Activated T-helper 2 cell treated with anti-CD3 and anti-CD28 coated beads, Interferon-gamma antibody, Interleukin-2, Interleukin-4, amounts not matched to agents 10 μg/mL and 5 μg/mL and 100 μg/mL, durations not matched to agents 14 hours and 24 hours and 36 hours (primary cell): ENCODE measurements at places on chromosomes 11 and 22.

- DNase-seq, result no peak
Measured at GRCh38 chr11:16956538-16957153, 57.6 kb downstream of the PLEKHA7 start.

DNA sequence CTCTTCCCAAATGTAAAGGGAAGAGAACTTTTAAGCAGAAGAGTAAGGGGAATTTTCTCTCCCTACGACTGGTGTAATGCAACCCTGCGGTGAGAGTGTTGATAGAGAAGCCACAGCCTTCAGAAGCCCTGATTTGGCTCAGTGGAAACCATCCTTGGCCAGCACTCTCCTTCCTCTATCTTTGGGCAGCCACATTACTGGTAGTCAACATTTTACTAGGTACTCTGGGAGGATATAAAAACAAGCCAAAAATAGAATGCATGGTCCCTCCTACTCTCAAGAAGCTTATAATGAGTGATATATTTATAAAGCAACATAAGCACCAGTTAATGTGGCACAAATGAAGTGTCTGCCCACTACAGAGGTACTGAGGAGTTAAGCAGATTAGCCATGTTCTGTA, 201.8 kb upstream of the NCAM1 start:
- no peak for DNase-seq

DNA sequence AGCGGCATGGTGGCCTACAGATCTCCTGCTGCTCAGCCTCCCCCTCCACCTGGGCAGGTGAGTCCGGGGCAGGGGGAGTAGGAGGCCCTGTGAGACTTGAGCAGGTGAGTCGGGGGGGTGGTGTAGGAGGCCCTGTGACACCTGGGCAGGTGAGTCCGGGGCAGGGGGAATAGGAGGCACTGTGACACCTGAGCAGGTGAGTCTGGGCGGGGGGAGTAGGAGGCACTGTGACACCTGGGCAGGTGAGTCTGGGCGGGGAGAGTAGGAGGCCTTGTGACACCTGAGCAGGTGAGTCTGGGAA, 299.3 kb downstream of the BRD1 start:
- DNase-seq, result no peak

GRCh38 chr11:126926376-126926791, 74.2 kb downstream of the KIRREL3 start:
- no peak for DNase-seq

DNA sequence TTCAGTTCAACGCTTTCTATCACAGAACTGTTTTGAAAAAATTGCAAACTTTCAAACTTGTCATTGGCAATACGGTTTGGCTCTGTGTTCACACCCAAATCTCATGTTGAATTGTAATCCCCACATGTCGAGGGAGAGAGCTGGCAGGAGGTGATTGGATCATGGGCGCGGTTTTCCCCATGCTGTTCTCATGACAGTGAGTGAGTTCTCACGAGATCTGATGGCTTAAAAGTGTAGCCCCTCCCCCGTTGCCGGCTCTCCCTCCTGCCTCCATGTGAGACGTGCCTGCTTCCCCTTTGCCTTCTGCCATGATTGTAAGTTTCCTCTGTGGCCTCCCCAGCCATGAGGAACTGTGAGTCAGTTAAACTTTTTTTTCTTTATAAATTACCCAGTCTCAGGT, 1144.0 kb downstream of the BRD1 start:
- DNase-seq, result no peak

- no peak for DNase-seq
Measured at GRCh38 chr11:72241291-72241781, 2.6 kb downstream of the PHOX2A start.

- DNase-seq, result peak; percentile 51
Measured at GRCh38 chr11:726278-727220, 20.5 kb downstream of the EPS8L2 start.

DNA sequence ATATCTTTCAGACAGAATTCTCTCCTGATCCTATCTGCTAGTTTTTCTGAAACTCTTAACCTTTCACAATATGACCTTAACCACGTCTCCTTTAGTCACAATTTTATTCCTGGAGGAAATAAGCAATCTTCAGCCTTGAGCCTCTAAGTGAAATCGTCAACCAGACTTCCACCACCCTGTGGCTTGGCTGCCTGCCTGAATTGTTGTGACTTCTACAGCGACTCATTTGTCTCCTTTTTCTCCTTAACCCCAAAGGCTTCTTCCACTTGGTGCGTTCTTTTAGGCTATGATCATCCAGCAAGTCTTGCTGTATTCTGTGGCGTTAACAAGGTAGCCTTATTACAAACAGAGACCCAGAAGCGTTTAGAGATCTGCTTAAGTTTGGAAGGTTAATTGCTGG, 535.1 kb upstream of the ARHGAP42 start:
- DNase-seq, result no peak

GRCh38 chr11:14111496-14111895, 149.0 kb downstream of the SPON1 start:
- no peak for DNase-seq

- DNase-seq, result no peak
Measured at GRCh38 chr11:76453248-76453647, 8.4 kb downstream of the EMSY start.

- no peak for DNase-seq
Measured at GRCh38 chr11:17280494-17281127, 4.1 kb downstream of the NUCB2 start.

DNA sequence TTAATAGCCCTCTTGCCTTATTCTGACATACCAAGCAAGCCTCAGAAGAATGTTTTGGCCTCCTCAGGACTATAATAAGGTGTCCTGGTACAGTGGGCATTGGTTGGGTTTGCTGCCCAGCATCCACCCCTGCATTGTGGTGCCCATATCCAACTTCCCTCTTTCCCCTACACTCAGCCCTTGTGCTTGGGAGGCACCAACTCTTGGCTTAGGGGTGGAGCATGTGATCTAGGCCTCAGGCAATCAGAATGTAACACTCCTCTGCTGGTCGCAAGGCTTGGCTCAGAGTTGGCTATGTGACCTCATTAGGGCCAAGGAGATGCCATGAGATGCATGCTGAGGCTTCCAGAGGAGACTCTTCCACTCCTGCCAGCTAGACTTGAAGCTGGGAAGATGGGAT, 123.0 kb downstream of the CSNK2A3 start:
- DNase-seq, result no peak

DNA sequence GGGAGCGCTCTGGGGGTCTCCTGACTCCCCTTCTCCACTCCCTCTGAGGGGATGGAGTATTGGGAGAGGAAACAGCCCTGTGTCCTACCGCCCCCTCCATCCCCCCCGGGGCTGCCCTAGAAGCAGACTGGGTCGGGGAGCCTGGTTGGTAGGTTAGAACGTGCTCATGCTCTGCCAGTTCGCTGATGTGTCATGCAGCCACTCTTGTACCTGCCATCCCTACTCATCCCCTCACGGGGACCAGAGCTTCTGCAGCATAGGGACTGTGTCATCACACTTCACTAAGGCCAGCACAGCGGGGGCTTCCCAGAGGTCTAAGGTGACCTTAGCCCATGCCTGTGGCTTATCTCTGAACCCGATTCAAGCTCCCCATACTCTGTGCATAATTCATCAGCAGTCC, 4.7 kb downstream of the KCNJ1 start:
- no peak for DNase-seq

GRCh38 chr22:23373601-23374000, 193.3 kb downstream of the BCR start:
- DNase-seq, result no peak

- peak; percentile 38 for DNase-seq
Measured at GRCh38 chr22:30425616-30426387, at the start of gene MTFP1. TSS of gene MTFP1 (plus strand) at chr22:30425768. CDS start at chr22:30425880, 112 bp downstream.

- no peak for DNase-seq
Measured at GRCh38 chr11:103811870-103812455, 224.5 kb upstream of the DDI1 start.

GRCh38 chr11:29119707-29120618, 896.9 kb downstream of the KCNA4 start:
- DNase-seq, result no peak

DNA sequence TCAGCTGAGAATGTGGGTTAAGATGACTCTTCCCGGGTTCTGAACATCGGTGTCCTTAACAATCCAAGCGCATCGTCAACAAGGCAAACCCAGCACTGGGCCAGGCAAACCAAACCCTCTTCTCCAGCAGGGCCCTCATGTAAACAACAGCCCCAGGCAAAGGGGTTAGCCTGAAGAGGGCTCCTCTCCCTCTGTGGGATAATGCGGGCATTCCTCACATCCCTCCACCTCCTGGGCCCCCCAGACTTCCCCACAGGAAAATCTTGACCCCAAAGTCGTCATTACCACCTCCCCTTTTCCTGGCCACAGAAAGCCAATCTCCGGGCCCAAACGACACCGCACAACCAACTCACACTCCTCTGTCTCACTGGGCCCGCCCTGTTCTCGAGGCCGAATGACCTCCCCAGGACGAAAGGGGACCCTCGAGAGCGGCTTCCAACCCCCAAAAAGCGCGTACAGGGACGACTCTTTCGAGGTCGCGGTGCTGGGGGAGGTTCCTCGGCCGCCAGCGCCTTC, 566 bp downstream of the DDB1 start:
- DNase-seq, result no peak

DNA sequence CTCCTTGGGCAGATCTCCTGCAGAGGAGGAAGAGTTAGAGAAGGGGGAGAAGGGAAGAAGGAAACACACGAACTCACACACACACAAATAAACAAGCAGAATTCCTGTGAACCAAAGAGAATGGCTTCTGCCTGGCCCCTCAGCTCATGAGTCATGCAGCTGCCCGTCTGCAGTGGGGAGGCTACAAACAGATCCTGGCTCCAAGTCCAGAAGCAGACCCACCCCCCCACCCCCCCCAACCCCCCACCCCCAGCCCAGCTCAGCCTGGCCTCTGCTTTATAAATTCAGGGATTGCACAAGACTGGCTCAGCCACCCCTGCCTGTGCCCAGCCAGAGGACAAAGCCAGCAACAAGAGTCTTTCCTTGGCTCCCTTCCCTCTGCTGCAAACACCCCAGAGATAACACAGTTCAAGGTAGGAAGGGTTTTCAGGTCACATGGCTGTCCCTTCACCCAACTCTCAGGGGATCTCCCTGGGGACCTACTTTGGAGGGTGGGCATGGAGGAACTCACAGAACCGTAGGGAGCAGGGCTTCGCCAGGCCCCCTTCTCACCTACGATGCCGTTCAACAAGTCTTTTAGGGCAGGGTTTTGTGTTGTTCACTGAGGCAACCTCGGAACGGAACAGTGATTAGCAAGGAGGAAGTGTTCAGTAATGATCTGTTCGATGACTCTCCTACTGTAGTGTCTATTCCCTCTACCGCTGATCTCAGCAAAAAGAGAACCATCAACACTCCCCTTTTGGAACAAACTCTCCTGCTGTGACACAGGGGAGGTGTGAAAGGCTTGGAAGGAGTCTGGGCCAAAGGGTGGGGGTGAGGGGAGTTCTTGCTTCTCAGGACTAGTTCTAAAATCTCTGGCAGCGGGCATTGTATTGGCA, 35.5 kb downstream of the RPL27A start:
- DNase-seq, result no peak

- DNase-seq, result no peak
Measured at GRCh38 chr22:35752006-35752862, 34.6 kb downstream of the APOL5 start.

GRCh38 chr11:134545521-134545920, 133.5 kb upstream of the B3GAT1 start:
- DNase-seq, result no peak

GRCh38 chr11:111342329-111342728, 36.7 kb downstream of the POU2AF1 start:
- no peak for DNase-seq

DNA sequence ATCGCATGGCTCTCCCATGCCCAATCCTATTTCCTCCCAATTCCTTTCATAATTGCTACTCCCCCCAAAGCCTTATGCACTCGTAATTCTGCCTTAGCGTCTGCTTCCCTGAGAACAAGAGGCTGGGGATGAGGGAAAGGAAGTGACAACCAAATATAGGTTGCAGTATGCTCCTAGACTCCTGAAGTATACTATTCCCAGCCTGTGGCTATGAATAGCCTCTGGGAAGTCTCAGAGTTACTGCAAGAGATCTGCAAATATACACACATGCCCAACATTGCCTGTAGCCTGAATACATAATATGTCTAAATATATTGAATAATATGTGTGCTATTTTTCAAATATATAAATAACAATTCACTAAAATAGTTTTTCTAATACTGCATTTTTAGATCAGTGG, 96.1 kb upstream of the CD44 start:
- no peak for DNase-seq

- DNase-seq, result no peak
Measured at GRCh38 chr11:57175478-57175877, 6.3 kb upstream of the LRRC55 start.

- no peak for DNase-seq
Measured at GRCh38 chr11:93529707-93530467, 13.3 kb downstream of the SMCO4 start.

- DNase-seq, result no peak
Measured at GRCh38 chr11:130043575-130043974, 26.1 kb upstream of the APLP2 start.

DNA sequence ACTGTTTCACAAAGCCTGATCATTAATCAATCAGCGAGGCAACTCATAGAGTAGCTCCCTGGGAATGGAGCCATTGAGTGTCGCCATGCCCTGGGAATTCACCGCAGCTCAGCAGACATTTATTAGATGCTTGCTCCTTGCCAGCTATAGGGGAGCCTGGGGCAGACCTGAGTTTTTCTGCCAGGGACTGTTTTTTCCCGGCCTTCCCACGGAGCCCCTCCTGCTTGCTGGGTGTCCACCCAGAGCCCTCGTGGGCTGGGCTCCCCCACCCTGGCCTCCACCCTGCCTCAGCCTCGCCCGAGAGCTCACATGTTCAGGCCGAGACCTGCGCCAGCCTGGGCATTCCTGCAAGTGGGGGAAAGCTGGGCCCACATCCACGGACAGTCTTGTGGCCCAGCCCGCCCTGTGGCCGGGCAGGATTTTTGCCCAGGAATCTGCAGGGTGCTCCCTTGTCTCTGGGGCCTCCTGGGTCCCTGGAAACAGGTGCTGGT, 64.9 kb downstream of the SMIM38 start:
- DNase-seq, result no peak

GRCh38 chr11:125621995-125622394, 3.0 kb upstream of the CHEK1 start:
- no peak for DNase-seq

DNA sequence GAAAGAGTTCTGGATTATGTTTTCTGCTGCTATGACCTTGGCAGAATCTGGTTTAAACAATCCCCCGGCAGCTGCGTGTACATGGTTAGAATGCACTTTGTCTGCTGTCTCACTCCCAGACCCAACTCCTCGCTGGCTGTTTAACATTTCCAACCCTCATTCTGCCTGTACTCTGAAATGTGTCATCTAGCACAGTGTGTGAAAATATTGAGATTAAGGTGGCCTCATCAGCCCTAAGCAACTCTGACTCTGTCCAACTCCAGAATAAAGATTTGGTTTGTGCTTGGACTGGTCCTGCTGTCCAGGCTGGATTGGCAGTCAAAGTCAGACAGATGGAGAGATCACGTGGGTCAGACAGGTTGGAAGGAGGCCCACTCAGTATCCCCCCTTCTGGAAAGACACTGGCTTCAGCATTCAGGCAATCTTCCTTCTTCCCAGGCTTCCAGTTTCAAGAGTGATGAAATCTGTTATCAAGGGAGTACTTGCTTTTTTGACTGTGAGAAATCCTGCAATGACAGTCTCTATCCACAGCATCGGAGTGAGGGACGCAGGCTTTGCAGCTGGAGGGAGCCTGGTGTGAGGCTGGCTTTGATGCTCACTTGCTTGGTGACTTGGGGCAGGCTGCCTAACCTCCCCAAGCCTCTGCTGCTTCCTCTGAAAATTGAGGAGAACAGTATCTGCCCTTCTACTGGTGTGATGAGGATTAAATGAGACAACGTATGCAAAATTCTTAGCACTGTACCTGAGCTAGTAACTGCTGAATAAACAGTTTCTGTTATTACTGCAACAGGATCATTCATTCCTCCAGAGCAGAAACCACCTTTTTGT, 29.8 kb downstream of the ABTB2 start:
- no peak for DNase-seq

GRCh38 chr11:92873551-92873950, 95.9 kb upstream of the MTNR1B start:
- DNase-seq, result no peak
